Activated CD4-positive, alpha-beta T cell treated with anti-CD3 and anti-CD28 coated beads, Interleukin-2, amount 50 U/mL, for 48 hours (primary cell): ENCODE measurements at places on chromosomes 2 and 18.

GRCh38 chr2:102070058-102070642 is 72.4 kb upstream of the IL1R1 start:
- DNase-seq = no peak

DNA sequence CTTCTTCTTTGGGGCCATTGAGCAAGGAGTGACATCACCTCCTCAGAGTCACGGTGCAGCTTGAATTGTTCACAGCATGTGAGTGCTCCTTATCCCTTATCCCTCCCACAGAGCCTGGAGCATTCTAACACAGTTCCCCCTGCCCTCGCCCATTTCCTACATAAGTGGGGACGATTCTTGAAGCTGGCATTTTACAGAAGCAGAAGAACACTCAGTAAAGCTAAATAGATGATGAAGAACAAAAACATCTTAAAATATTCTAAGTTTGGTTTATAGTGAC is 135.8 kb upstream of the APCDD1 start:
- DNase-seq = no peak

DNA sequence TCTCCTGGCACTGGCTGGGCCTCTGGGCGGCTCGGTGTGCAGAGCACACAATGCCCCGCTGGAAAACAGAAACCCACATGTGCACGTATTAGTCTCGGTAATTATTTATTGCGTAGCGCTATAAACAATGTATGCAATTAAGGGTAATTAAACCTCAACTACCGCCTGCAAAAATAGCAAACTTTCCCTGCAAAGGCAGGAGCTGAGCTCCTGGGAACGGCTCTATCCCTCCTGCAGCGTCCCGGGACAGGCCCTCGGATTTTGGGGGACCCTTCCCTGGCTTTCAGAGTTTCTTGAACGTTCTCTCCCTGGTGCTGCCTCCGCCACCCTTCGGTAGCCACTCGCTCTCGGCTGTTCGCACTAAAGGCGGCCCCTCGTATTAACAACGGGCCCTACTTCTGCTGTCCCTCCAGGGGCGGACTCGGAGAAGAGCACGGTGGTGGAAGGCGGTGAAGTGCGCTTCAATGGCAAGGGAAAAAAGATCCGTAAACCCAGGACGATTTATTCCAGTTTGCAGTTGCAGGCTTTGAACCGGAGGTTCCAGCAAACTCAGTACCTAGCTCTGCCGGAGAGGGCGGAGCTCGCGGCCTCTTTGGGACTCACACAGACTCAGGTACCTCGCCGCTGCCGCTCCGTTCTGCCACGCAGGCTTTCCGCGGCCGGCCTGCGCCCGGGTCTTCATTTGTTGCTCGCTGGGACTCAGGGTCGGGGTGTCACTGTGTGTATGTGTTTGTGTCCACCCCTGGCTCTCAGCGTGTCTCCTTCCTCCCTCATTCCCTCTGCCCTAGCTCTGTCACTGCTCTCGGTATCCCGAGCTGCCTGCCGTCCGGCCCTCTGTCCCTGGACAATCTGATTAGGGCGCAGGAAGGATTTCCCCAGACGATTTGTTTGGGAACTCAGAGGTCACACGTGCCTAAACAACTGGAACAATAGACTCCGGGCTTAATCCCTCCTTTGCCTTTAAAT is 1.2 kb downstream of the DLX1 start:
- no peak for DNase-seq

- no peak for DNase-seq
These were observed 128.7 kb downstream of the PLA2R1 start for GRCh38 chr2:159933727-159934049.

DNA sequence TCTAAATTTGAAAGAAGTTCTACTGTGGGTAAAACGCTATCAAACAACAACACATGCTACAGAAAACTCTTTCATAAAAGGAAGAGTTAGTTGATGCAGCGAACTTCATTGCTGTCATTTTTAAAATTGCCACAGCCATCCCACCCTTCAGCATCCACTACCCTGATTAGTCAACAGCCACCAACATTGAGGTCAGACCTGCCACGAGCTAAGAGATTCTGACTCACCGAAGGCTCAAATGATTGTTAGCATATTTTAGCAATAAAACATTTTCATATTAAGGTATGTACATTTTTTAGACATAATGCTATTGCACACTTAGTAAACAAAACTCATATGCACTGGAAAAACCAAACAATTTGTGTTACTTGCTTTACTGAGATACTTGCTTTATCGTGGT is 347.1 kb downstream of the CLIP4 start:
- DNase-seq = no peak

GRCh38 chr18:77433076-77433475 is 183.4 kb downstream of the GALR1 start:
- no peak for DNase-seq

DNA sequence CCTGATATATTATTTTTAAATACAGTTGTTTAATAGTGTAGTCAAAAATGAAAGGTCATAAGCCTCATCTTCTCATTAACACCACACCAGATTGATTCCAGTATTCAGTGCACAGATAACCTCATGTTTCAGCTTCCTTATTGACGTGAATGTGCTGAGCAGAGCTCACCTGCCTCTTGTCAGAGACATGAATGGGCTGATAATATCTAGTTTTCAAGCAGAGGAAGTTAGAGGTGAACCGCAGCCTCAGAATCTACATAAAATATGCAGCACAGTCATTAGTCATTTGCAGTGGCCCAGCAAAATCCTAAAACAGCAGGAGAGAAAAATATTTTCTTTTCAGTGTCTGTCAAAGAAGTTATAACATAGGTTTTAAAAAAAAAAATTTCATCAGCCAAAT is 216.2 kb downstream of the GBX2 start:
- DNase-seq = peak; percentile 5

- DNase-seq = no peak
These were observed 14.9 kb downstream of the RAB6D start for GRCh38 chr2:131349021-131349420.

GRCh38 chr2:26325851-26326250 is 20.1 kb upstream of the SELENOI start:
- DNase-seq = no peak

DNA sequence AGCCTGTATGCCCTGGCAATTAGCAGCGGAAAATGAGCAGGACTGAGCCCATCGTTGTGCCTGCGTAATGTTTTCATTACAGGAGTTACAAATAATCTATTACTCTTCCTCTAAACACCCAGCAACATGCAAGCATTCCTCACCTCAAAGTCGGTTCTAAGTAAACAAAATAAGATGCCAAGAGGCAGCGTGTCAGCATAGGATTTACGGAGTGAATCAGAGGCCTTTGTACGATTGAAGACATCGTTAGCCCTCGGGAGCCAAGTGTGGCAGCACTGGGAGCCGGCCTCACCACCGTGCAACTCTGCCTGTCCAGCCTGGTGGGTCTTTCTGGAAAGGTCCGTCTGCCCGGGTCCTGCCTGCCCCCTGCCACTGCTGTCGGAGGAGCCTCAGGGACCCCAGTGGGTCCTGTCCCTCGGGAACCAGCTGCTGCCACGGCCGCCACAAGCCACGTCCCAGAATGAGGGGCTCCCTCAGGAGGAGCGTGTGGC is 80.1 kb upstream of the CTDP1 start:
- no peak for DNase-seq

- DNase-seq = no peak
These were observed 31.9 kb downstream of the KIDINS220 start for GRCh38 chr2:8805278-8806210.

DNA sequence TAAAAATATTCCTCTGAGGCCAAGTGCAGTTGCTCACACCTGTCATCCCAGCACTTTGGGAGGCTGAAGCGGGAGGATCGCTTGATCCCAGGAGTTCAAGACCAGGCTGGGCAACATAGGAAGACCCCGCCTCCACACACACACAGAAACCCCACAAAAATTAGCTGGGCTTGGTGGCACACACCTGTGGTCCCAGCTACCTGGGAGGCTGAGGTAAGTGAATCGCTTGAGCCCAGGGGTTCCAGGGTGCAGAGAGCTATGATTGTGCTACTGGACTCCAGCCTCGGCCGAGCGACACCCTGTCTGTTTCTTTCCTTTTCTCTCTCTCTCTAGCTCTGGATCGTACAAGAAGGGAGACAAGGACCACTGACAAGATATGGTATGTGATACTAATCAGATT is 1.8 kb upstream of the XRCC5 start:
- no peak for DNase-seq

DNA sequence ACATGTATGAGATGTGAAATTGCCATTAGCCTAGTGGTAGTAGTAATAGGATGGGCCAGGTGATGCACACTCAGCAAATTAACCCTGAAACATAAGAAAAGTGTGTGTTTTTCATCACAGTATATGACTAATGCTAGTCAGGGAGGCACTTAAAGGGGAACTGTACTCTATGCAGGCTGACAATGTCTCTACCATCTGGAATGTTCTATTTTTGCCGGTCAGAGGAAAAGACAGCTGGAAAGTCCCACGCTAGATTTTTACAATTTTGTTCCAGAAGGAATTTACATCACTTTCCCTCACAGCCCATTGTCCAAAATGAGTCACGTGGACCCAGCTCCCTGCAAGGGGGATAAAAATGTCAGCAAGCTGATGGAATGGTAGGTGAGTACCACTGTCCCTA is 746.3 kb upstream of the CHAC2 start:
- no peak for DNase-seq

DNA sequence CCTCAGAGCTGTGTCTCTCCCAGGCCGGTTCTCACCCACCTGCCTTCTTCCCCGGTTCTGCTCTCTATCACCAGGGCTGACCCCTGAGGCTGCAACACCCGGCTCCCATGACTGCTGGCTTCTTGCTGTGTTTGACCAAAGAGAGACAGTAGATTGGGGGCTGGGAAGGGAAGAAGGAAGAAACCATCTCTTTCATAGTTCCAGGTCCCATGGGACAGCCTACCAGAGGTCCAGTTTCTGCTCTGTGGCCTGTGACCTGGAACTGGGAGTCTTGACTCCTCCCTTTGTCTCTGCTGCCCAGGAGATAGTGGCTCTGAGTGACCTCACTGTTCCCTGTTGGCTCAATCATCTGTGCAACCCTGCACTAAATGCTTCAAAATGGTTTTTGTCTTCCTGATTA is 38.1 kb downstream of the ALPK2 start:
- DNase-seq = no peak
